Activated CD4-positive, alpha-beta T cell treated with anti-CD3 and anti-CD28 coated beads, Interleukin-2, amount 50 U/mL, for 24 hours (primary cell): ENCODE measurements at places on chromosomes 7 and 10.

GRCh38 chr10:43863270-43863669 is 214.6 kb upstream of the ZNF32 start:
- no peak for DNase-seq

GRCh38 chr7:16785846-16786245 is 19.0 kb downstream of the AGR2 start:
- no peak for DNase-seq

DNA sequence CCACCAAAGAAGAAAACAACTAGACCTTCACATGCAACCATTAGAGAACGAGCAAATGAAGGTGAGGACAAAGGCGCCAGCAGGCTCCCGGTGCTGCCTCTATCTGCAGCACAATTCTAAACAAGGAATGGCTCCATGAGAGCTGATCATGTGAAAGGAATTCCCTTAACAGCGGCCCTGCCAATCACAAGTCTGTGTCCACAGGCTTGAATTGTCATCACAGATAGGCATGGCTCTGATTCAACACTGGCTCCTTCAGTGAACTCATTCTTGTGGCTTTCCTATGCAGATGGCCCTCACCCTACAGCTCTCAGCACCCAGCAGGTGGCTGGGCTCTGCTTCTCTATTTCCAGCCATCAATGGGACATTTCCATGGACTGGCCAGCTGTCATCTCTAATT is 36.2 kb downstream of the LAMB1 start:
- DNase-seq, result no peak

- DNase-seq, result no peak
These were observed 16.3 kb downstream of the VOPP1 start for GRCh38 chr7:55556031-55556430.

GRCh38 chr10:34800624-34801023 is 14.5 kb downstream of the PARD3 start:
- DNase-seq, result no peak

GRCh38 chr7:51310131-51310583 is 6.5 kb downstream of the COBL start:
- no peak for DNase-seq

DNA sequence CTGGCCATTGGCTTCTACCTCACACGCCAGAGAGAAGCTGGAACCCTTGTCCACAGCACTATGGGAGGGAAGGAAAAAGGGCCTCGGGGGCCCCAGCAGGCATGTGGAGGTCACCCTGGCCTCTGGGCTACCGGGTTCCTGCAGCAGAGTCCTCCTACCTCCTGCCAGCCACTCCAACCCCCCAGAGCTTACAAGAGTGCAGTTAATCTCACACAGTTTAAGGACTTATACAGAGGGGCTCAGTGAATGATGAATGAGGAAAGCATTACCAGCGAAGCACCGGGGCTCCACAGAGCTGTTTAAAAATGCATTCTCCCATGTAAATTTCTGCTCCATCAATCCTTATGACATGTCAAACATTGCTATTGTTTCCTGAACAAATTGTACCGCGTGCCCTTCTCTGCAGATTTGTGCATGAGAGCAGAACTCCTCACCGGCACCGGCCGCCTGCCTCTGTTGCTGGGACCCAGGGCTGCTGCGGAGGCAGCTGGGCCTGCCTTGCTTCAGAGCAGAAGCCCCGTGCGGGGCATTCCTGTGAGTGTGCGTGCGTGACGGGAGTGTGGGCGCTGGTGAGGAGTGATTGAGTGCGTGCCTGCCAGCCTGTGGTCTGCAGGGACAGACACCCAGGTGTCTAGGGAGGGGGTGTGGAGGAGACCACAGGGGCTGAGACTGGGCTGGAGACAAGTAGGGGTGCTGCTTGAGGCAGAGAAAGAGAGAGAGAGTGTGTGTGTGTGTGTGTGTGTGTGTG is 52.8 kb downstream of the C10orf105 start:
- no peak for DNase-seq

- no peak for DNase-seq
These were observed 217.9 kb downstream of the SKAP2 start for GRCh38 chr7:26646336-26647048.

DNA sequence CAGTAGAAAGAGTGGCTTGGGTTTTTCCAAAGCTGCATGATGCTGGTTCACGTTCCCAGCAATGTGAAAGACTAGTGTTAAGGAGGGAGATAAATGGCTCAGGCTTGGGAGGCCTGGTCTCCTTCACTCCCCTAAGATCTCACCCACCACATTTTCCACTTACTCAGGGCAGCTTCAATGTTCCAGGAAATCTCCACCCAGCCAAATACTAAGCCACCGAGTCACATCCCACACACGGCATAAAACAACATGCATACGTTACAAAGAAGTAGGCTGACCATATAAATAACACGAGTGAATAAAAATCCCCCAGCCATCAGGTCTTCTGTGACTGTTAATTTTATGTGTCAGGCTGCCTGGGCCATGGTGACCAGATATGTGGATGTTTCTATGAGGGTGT is 303.5 kb downstream of the SFMBT2 start:
- no peak for DNase-seq

DNA sequence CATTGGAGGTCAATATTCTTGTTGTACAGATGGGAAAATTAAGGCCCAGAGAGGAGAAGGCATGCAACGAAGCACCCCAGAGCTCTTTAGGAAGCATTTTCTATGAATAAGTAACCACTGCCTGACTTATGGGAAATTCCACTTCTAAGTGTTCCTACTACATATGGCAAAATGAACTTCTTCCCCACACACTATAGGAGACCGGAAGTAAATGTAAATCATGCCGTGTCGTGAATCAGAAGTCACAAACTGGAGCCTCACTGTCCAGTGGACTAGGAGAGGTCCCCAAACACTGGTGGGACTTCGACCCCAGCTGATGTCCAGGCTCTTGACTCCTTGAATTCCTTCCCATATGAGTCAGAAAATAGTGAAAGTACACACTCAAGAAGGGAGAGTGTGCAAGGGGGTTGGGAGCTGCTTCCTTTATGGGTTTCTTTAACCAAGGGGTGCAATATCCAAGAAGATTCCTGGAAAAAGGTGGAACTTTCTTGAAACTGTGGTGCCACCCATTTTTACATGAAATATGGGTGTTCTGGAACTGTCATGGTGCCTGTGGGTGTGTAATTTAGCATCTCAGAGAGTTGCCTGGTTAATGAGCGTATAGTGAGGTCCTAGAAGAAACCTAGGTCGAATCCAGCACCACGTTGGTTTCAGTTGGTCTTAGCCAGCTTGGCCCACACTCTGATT is 6.7 kb downstream of the RASSF4 start:
- DNase-seq, result no peak

- no peak for DNase-seq
These were observed 27.9 kb downstream of the CD36 start for GRCh38 chr7:80666376-80666775.

DNA sequence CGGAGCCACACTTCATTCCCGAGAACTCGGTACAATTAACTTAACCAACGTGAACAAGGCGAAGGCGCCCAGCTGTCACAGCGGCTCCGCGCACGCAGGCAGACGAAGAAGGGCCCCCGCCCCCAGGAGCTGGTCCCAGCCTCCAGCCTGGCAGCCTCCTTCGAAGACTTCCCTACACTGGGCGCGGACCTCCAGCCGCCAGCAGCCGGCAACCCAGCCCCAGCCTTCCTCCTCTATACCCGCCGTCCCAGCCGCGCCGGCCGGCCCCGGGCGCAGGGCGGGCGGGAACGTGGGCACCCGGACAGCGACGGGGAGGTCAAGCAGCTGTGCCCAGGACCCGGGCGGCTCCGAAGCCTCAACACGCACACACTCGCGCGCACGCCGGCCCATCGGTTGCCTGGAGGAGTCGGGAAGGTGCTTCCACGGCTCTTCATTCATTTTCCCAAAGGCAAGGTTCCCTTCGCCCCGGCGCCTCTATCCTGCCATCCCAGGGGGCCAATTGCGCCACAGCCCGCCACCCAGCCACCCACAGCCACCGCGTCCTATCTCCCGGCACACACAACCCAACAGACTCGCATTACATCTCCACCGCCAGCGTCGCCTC is 1.6 kb downstream of the CHST15 start:
- no peak for DNase-seq
